ENCODE measurements at places on chromosomes 1 and 21.

- no peak for DNase-seq
These were observed 3.3 kb upstream of the AGT start for GRCh38 chr1:230717251-230717650.

- DNase-seq: no peak
These were observed 10.2 kb upstream of the RCAN1 start for GRCh38 chr21:34625030-34625593.

DNA sequence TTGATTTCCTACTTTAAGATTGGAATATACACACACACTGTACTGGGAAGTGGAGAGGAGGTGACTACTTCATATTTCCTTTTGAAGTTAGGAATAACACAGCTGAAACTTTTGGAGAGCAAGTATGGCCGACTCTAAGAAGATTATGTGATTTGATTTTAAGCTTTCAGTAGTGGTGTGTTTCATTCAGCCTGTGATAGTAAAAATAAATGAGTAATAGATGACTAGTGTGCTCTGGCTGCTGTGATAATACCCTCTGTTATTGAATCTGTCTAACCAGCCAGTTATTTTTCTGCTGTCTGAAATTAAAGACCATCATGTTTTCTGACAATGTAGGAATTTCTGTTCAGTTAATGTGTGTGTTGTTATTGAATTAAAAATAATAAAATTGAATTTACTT, 48.3 kb downstream of the CTTNBP2NL start:
- DNase-seq: no peak

DNA sequence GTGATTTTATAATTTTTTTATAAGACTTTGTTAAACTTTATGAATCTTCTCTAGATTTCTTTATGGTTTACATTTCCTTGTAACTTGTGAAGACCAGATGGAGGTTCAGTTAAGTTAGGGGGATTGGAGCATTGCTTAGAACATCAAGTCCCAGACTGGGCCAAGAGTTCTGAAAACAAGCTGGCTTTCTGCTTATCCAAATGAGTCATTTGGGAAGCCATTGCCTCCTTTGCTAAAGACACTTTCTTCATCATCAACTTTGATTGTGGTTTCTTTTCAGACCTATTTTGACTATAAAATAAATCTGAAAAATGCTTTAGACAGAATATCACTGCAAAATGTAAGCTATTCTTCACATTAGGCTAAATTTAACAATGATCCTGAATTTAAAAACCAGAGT, 446.8 kb downstream of the USP25 start:
- DNase-seq: no peak

GRCh38 chr21:41664881-41665765, 101.7 kb downstream of the RIPK4 start:
- no peak for DNase-seq

GRCh38 chr1:43352881-43353280, 5.9 kb upstream of the CDC20 start:
- no peak for DNase-seq

DNA sequence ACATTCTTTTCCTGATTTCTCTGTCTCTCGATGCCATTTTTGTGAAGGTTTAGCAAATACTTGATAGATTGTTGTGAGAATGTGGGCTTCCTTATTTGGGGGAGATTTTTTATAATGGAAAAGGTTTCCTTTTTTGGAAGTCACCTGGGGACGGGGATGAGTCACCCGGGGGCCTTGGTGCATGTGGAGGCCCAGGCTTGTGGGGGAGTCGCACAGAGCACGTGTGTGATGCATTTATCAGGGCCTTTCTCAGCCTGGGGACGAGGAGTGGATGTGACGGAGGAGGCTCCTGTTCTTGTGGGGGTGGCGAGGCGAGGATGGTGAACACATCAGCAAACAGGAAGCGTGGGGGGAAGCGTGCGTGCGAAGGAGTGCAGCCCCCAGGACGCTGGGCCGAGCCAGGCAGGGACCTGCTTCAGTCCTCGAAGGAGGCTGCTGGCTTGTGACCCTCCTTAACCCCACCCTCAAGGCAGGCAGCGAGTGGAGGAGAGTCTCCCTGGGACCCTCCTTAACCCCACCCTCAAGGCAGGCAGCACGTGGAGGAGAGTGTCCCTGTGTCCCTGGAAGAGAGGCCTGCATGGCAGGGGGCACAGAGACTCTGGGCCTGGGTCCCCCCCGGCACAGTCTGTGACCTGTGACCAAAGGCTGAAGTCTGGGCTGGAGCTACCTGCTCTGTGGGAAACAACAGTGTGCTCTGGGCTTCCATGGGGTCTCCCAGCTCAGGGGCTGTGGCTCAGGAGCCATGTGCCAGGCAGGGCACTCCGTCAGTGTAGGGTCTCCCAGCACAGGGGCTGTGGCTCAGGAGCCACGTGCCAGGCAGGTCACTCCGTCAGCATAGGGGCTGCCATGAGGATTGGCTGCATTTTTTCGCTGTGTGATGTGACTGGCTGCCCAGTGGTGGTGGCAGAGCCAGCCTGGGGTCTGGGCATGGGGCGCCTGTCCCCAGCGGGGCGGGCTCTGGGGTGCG, 57.2 kb downstream of the AGPAT3 start:
- DNase-seq: no peak

GRCh38 chr1:39574646-39575045, 1.9 kb downstream of the PABPC4 start:
- no peak for DNase-seq

- DNase-seq: peak; percentile 76
These were observed 96.6 kb downstream of the FGGY start for GRCh38 chr1:59393211-59394180.

DNA sequence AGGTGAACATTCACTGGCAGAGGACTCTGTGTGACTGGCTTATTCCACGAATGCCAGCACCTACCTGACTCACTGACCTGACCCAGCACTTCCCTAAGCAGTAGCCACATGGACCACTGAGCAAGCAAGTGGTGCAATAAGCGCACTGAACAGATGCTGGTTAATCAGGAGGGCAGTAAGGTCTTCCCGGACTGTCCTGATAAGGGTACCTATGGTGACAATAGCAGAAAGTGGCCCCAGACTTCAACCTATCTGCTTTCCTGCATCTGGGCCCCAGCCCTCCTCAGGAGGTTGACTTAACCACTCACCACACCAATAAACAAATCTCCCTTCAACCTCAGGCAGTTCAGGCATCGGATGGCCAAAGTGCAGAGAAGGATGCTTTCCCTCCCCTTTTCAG, 65.7 kb downstream of the SETD4 start:
- DNase-seq: no peak

- no peak for DNase-seq
These were observed 25.1 kb downstream of the ZNF124 start for GRCh38 chr1:247146671-247147070.

DNA sequence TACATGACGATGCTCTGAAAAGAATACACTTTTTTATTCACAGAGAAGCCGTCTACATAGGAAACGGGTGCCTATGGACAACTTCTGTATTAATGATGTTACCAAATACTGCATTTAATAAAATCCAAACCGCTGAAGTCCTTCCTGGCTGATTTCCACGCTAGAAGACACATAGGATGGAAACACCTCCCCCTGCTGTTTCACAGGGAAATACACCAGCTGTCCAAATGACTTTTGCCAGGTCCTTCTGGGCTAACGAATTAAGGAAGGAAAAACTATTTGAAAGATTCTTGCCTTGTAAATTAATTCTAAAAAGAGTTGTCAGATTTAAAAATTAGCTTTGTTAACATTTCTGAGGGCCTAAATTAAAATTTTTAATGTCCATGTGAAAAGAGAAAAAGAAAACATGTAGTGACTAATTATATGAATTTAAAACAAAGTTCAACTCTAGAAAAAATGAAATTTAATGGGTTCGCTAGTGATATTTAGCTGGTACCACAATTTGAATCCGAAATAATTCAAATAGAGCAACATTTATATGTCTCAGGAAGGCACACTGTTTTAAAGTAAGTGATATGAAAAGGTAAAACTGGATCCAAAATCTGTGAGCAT, 146.0 kb downstream of the RERE start:
- DNase-seq: no peak

DNA sequence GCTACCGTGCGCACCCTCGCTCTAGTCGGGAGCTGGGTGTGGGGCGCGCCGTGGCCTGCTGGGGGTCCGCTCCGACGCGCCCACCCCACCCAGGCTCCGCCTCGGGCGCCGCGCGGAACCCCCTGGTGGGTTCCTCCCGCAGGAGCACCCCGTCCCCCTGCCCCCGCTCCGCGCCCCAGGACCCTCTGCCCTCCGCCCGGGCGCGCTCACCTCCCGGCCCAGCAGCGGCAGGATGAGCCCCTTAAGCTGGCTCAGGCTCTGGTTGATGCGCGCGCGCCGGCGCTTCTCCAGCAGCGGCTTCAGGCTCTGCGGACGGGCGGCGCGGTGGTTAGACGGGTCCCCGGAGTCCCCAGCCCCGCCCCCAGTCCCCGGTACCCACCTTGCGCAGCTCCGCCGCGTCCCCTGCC, 319 bp downstream of the HES2 start:
- no peak for DNase-seq

- DNase-seq: no peak
These were observed 383.3 kb upstream of the PROX1 start for GRCh38 chr1:213604477-213604876.

DNA sequence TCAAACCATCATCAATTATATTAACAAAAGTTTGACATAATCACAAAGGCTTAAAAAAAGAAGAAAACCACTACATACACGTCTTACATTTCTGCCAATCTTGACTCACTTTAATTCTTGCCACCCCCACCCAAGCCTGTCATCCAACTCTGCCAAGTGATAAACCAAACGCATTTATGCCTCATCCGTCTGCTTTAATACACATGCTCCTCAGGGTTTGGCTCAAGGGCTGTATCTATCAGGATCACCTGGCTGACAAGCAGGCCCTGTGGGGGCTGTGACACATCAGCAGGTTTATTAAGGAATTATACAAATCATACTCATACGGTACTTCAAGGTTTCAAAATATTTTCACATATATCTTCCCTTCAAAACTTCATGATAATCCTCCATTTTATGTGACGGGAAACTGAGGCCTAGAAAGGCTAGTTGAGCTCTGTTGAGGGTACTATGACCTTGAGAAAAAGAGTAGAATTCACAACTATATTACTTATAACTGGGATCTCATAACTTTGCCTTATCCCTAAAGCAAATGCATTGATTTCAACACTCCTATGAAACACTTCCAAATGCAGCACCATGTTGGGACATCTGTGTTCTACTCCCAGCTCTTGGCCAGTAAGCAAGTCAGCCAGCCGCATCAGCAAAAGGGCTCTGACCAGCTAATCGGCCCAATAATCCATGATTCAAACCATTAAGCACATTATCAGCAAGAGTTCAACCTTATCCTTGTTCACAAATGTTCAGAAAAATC, 8.7 kb downstream of the SORT1 start:
- no peak for DNase-seq

- DNase-seq: peak; percentile 24
These were observed 34.2 kb upstream of the COX20 start for GRCh38 chr1:244801246-244801645.

- DNase-seq: no peak
These were observed 21.7 kb downstream of the RNF187 start for GRCh38 chr1:228508840-228509415.

GRCh38 chr1:222974496-222974895, 159.7 kb downstream of the DISP1 start:
- no peak for DNase-seq

DNA sequence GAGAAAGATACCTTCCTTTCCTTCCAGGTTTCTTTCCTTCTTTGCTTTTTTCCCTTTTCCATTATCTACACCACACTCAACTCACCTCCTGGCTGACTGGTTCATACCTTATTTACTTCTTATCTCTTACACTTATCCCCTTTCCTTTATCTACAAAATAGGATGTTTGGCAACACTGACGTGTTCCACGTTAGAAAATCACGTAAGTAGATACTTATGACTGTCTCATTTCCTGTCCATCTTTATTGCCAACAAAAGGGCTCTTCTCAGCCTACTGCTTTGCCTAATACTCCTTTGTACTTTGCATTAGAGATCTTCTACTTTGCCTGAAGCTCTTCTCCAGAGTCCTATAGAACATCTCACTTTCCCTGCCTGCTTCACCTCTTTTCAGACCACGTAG, 25.1 kb downstream of the SYNJ1 start:
- no peak for DNase-seq

DNA sequence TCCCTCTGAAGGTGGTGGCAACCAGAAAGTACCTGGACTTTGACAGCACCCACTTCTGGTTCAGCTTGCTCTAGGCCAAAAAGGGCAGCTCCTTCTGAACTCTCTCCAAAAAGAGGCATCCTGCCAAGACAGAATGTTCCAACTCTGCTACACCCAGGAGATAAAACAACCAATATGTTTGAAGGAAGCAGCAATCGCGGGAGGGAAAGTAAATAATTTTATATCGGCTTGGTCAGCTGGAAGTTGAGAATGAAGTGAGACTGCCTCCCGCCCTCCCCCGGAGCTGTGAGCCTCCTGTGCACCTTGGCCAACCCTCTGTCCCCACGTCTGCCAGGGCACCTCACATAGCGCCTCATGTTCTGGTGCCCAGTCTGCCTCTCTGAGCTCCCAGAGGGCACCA, 130.3 kb upstream of the ATP1A1 start:
- DNase-seq: no peak

DNA sequence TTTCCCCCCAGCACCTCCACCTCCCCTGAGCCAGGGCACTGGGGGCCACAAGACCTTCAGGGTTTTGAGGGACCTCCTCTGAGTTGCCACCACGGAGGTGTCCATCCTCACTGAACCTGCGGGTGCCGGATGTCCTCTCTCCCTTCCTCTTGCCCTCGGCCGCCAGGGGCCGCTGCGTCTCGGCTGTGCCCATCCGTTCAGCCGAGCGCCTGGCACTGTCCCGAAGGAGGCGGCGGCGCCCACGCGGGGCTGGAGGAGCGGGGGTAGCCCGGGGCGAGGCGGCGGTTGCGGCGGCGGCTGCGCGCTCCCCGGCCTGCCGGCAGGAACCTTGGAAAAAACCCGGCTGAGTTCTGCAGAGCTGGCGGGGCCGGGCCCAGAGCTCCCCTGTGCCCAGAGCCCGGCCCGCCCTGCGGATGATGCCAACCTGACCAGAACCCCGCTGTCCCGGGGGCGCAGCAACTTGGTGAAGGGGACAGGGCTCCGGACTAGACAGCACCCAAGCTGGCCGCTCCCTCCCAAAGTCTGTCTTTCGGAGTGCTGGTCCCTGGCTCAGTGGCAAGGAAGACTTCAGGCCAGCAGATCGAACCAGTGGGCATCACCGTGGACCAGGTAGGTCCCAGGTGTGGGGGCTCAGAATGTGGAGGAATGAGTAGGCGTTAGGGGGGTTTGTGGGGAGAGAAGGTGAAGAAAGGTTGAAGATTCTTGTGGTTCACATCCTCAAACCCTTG, 3.7 kb upstream of the PPM1J start:
- peak; percentile 46 for DNase-seq

GRCh38 chr1:159906960-159907359, 7.0 kb upstream of the CFAP45 start:
- DNase-seq: no peak

DNA sequence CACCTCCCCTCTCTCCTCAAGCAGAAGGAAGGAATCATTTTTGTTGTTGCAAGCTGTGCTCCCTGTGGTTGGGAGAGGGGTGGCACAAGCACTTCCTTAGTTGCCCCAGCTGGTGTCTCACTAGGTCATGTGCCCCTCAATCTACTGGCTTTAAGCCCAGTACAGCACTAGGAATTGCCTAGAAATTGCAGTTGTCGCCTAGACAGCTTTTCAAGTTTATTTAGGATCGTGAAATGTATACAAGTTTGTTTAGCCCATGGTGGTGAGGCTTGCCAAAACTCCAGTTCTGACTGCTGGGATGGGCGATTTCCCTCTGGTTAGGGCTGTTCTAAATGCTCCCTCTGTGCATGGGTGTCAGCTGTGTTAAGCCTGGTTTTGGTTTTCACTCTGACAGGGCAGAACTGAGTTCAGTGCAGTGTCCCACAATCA, 126.8 kb upstream of the ZNF644 start:
- DNase-seq: no peak

- no peak for DNase-seq
These were observed 208.7 kb downstream of the FGGY start for GRCh38 chr1:59505596-59506028.

- DNase-seq: no peak
These were observed at the start of gene ALPL for GRCh38 chr1:21509351-21510112. Gene ALPL, plus strand, starts transcription at chr1:21509423. Its CDS starts 44,659 bp downstream, at chr1:21554082.
